Mesenchymal stem cell (in vitro differentiated cells and primary cell): ENCODE measurements at places on chromosomes 13 and 19.

- DNase-seq = no peak
Measured at GRCh38 chr13:41624041-41624440, 166.7 kb downstream of the RGCC start.

GRCh38 chr19:4717966-4718701, 5.5 kb downstream of the DPP9 start:
- no peak for DNase-seq

DNA sequence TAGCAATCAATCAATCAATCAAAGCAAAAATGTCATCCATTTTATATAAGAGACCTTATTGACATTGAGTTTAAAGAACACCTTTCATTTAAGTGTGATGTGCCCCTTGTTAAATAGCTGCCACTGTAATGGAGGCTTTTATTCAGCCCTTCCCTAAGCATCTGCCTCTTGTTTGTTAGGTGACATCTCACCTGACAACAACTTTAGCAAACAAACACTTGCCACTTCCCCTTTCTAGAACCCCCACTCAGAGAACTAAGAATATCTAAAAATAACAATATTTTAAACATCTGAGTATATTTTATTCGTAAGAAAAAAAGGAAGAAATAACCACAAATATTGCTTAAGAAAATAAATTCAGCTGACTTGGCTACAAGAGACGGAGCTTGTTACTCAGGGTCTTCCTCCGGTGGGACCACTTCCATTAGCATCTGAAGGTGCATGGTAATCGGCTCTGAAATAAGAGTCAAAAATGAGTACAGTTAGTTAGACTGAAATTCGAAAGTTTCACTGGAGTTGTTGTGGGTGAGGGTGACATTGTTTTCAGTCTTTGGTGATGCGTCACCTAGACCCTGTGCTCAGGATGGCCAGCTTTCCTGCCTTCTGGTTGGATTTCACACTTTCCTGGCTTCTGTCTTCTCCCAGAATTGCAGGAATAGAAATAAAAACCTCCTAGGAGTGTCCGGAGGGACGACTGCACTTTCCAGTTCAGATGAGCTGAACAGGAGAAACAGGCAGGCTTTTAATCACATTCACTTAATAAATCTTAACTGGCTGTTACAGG, 39.1 kb downstream of the SLC7A9 start:
- peak; percentile 66 for DNase-seq

GRCh38 chr19:13115936-13116281, 631 bp downstream of the TRMT1 start:
- DNase-seq = no peak
